Islet precursor cell (in vitro differentiated cells): ENCODE measurements at places on chromosomes 6 and 20.

- no peak for DNase-seq
Measured at GRCh38 chr20:13447385-13448180, 191.1 kb downstream of the TASP1 start.

DNA sequence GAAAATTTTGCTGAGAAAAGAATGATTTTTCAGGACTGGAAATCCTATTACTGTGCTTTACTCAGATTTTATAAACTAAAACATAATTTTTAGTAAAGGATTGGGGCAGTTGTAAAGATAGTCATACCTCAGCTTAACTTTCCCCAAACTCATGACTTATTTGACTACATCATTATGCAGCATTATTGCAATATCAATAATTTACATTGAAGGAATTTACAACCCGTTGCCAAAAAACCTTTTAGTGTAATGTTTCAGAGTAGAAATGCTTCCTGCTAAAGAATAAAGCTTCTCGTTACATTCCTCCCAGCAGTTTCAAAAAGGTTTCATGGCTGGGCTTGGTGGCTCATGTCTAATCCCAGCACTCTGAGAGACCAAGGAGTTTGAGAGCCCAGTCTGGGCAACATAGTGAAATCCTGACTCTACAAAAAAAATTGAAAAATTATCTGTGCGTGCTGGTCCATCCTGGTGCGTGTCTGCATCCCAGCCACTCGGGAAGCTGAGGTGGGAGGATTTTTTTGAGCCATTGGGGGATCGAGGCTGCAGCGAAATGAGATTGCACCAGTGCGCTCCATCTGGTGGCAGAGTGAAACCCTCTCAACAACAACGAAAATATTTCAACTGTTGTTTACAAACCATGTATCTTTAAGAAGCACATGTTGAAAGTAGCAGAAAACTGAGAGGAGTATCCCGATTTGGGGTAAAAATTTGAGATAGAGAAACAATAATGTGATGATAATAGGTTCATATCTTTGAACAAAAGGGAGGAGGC lies 4.4 kb downstream of the AMD1 start:
- DNase-seq: peak; percentile 60

- no peak for DNase-seq
Measured at GRCh38 chr6:56314683-56315523, 67.5 kb upstream of the COL21A1 start.

GRCh38 chr6:88134575-88134974 lies 31.6 kb downstream of the CNR1 start:
- DNase-seq: no peak

GRCh38 chr6:34243131-34243771 lies 5.6 kb downstream of the SMIM29 start:
- DNase-seq: peak; percentile 71

DNA sequence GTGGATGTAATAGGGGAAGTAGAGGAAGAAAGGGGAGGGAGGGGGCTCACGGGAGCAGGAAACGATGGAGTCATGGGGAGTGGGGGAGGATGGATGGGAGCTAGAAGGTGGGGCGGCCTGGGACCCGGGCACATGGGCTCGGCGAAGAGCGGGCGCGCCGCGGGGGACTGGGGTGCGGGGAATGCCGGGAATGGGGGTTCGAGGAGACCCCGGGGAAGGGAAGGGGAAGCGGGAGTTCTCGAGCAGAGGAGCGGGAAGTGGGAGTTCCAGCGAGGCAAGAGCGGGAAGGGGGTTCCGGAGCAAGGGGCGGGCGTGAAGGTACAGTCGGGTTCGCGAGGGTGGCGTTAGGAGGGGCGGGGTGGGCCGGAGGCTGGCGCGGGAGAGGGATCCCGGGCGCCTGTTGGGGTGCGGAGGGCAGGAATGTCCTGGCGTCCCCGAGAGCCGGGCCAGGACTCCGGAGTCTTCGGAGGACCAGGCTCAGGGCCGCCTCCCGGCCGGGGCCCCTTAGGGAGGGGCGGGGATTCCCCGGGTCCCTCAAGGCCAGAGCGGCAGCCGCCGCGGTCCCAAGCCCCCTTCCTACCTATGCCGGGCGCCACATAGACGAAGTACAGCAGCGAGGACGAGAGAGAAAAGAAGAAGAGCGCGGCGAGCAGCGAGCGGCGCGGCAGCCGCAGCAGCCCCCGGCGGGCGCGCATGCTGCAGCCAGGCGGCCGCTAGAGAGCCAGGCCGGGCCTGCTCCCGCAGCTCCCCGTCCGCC lies 504 bp downstream of the B4GALT5 start:
- no peak for DNase-seq

- DNase-seq: no peak
Measured at GRCh38 chr6:146190581-146190980, 161.7 kb downstream of the GRM1 start.

- DNase-seq: no peak
Measured at GRCh38 chr20:15890407-15890982, 682.8 kb downstream of the KIF16B start.

DNA sequence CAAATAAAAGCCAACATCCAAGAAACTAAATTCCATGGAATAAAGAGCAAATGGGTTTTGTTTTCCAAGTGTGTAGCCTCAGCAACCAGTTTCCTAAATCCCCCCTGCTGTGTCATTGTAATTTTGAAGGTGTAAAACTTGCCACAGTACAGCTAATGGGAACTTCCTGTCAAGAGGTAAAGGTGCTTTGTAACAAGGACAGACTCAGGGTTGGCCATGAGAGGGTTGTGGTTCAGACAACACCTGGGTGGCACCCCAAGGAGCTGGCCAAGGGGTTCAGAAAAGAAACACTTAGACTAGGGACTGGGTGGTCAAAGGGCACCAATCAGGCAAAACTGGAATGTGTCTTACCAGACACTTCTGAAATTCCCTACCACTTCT lies 52.4 kb upstream of the LYRM2 start:
- DNase-seq: no peak

DNA sequence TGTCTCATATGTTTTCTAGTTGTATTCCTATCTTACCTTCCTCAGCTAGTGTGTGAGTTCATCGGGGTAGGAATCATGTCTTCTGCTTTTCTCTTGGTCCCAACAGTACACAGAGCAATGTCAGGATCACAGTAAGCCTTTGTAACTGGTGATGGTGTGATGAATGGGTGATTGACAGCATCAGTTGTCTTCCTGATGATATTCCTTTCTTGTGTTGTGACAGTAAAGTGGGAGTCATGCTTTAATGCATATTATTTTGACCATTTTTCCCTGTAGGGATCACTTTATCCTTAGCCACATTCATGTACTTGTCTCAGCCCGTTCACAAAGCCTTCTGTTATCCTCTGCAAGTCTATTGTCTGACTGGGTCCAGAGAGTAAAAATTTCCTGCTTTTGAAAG lies 501.7 kb downstream of the UTRN start:
- DNase-seq: no peak

DNA sequence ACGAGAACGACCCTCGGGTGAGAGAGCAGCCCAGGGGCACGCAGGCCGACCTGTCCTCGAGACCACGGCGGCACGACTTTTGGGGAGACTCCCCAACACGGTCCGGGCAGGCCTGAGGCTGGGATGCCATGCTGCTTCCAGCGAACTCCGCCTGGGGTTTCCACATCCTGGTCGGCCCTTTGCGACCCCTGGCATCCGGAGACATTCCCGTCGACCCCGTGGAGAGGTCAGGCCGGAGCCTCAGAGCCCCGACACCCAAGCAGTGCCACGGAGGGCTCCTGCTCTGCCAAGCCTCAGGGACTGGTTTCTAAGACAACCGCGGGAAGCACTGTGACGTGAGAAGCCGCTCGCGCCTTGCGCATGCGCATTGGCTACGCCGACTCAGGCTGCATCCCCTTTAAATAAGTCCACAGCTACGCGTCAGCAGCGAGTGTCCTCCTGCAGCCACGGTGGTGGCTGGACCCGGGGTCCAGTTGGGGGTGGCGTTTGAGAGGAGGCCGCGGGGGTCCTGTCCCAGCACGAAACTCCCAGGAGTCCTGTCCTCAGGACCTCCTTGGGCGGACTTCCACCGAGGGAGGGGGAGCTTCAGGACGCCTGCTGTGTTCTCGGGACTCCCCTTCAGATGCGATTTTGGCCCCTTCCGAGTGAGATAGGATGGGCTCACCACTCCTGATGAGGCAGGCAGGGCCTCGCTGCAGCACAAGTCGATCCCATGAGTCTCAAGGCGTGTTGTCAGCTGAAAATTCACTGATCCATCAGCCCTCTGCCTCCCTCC lies 1089.3 kb upstream of the DEFB115 start:
- DNase-seq: no peak

DNA sequence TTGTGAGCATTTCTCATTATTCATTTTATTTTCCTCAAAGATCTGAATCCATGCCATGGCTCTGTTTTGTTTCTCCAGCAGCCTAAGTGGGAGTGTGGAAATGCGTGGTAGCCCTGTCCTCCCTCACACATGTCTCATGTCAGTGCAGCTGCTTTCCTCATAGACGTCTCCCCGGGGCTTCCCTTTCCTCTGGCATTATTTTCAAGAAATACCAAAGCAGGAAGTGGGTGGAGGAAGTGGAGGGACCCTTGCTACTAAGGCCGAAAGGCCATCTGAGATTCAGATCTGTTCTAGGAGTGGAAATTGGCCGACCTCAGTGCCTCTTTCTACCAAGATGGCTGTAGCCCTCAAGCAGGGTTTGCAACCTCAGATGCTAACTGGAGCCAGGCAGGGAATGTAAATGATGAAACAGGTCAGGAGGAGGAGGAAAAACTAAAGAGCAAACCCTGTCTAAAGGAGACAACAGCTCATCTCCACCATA lies 420.9 kb upstream of the PLCB4 start:
- no peak for DNase-seq

DNA sequence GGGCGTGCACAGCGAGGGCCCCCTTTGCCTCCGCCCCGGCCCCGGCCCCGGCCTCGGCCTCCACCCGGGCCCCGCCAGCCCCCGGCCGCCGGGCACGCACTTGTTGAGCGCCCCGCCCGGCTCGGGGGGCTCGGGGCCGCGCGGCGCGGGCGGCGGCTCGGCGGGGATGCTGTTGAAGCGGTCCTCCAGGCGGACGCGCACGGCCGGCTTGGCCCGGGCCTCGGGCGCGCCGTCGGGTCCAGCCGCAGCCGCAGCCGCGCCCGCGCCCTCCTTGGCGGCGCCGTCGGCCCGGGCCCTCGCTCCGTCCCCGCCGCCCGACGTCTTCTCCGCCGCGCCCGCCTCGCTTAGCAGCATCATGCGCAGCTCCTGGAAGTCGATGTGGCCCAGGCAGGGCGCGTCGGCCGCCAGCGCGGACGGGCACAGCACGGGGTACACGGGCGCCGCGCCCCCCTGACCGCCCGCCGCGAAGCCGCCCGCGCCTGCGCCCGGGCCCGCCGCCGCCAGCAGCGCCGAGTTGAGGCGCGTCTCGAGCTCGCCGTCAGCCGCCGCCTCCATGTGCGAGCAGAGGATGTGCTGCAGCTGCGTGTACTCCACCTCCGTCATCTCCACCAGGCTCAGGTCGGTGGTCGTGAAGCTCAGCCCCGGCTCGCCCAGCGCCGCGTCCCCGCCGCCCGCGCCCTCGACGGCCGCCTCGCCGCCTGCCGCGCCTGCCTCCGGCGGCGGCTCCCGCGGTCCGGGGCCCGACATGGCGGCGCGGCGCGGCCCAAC lies 514 bp downstream of the TCFL5 start:
- peak; percentile 59 for DNase-seq

GRCh38 chr6:72321788-72322187 lies 300.1 kb upstream of the KCNQ5 start:
- no peak for DNase-seq

DNA sequence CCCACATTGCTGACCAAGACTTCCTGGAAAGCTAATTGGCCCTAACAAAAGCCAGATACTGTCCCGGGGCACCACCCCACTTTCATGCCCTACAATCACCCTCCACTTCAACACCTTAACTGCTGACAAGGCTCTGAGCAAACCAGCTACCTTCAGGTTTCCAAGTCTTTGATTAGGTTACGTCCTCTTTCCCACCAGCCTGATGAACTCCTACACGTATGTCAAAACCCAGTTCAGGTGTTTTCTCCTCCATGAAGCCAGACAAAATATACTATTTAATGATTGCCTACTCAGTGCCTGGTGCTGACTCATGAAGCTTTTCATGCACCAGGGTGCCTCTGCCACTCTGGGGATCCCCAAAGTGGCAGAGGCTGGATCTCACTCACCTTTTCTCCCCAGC lies 58.6 kb downstream of the CDH22 start:
- no peak for DNase-seq

- DNase-seq: no peak
Measured at GRCh38 chr6:31874836-31875572, 3.8 kb downstream of the SLC44A4 start.

DNA sequence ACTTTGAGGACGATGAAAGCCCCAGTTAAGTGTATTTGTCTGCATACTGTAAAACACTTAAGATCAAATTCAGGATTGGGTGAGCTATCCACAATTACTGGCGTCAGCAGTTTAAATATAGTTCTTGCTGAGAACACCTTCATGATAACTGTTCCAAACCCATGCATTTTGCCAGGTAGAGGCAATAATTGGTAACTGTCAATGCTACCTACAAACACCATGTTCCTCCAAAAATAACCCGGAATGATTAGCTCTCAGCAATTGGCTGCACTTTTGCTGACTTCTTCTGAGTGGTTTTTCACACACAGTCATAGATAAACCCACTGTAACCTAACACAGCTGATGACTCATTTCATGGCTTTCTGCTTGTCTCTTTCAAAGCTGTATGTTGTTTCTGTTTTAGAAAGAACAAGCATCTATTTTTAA lies 1358.6 kb upstream of the GJE1 start:
- DNase-seq: peak; percentile 51

DNA sequence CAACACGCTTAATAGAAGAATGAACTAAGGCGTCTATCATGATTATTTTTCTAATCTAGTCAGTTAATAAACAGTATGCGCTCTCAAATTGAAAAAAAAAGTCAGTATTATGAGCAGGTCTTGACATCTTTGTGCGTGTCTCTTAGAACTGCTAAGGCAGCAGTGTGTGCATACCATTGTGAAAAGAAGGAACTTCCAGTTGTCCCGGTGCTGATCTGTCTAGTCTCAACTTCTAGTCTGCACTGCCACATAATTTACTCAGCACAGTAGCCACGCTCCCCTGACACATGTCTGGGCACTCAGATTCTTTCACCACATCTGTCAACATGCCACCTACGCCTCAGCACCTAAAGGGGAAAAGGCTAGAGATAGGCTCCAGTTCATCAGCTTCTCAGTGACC lies 61.1 kb upstream of the SPDEF start:
- no peak for DNase-seq

- DNase-seq: no peak
Measured at GRCh38 chr20:60281295-60281694, 323.1 kb downstream of the CDH26 start.

DNA sequence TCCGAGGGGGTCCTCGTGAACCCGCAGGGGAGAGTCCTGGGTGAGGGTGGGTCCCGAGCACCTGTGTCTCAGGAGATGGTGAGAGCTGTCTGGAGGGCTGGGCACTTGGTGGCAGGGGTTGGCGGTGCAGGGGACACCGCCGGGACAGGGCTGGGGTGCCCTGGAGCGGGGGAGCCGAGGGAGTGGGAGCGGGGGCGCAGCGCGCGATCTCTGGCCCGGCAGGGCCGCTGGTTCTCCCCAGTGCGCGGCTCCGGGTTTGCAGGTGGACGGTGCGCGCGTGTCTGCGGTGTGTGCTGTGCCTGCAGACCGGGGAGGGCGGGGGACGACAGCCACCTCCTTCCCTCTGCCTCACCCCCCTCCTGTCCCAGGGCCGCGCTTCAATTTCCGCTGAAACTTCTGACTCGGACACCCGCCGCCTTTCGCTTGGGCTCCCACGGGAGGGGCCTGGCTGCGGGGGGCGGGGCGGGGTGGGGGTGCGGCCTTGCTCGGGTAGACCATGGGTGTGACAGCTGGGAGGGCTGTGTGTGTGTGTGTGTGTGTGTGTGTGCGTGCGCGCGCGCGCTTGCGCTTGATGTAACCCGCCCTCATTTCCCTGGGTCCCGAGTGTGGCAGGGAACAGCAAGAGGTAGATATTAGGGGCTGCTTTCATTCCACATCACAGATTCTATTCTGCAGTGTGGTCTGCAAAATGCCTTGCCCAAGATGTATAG lies 1.2 kb downstream of the TRIB3 start:
- peak; percentile 94 for DNase-seq
